ENCODE measurements at places on chromosomes 3 and 15.

- DNase-seq = no peak
Measured at GRCh38 chr3:196650740-196651311, 11.3 kb downstream of the NRROS start.

- DNase-seq = no peak
Measured at GRCh38 chr3:170572665-170573253, 13.1 kb downstream of the SLC7A14 start.

DNA sequence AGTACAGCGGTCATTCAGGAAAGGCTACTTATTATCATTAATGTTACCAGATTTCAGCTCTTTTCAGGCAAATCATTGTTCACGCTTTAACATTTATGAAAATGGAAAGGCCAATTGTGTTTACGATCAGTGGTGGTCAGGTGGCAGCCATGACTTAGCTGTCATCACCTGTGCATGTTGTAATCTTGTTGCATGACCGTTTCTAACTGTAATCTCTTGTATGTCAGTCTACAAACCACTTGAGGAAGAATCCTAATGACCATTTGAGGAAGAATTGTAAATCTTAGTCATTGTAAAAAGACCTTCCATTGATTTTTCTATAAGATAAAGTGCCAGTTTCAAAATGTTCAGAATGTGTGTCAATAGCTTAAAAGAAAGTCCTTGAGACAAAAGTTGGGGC lies 100.4 kb downstream of the SERPINI1 start:
- DNase-seq = no peak

DNA sequence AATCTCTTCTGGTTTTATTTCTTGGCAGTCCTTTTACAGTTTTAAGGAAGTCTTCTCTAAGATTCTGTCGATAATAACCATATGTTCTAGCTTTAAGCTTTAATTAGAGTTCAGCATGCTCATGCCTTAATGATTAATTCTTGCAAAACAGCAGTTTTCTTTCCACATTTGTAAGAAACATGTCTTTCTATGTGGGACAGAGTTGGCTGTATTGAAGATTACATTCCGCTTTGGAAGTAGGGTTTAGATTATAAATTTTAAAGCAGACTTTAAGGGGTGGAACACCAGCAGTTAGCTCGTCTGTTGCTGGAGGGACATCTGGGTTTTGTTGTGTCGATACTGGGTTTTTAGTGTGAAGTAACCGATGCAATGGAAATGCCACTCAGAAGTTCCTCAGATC lies 35.3 kb downstream of the SQOR start:
- DNase-seq = no peak

DNA sequence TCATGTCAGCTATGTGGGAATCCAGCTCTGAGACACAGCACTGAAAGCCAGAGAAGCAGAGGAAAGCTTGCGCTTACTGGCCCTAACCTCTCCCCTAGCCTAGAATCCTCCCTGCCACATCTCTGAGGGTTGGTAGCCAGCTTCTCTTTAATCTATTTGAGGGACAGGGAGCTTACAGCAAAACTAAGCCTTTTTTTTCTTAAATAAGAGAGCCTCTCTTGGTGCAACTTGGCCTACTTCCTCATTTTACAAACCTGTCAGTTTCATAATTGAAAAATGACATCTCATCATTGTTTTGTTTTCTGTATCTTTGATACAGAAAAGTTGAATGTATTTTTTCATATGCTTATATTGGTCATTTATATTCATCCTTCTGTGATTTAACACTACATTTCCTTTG lies 193.9 kb downstream of the ZNF621 start:
- no peak for DNase-seq

GRCh38 chr3:111616417-111617105 lies 21.4 kb upstream of the ZBED2 start:
- DNase-seq = peak; percentile 48

GRCh38 chr15:62653122-62653521 lies 389.4 kb upstream of the TPM1 start:
- no peak for DNase-seq

GRCh38 chr15:73872346-73872745 lies 1.0 kb upstream of the TBC1D21 start:
- no peak for DNase-seq
